ENCODE measurements at places on chromosomes 5 and 9.
A peak's percentile ranks its signal among the peaks of the same experiment; 100 is the strongest.

- peak; percentile 69 for DNase-seq
Observed at GRCh38 chr5:96687812-96688453, 25.8 kb downstream of the CAST start.

DNA sequence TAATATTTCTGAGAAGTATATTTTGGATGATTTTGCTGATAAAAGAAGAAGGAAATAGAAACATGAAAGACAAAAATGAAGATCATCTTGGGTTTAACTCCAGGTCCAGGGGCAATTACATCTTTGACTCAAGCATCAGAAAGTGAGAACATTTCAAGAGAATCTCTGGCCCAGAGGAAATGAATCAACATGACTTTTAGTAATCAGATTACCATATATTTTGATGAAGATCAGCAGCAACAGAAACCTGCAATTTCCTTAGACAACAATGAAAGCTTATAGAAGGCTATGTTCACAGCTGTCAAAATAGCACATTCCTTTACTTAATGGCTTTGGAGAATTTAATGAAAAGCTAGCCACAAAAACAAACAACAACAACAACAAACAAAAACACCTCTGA lies 638.1 kb downstream of the EFNA5 start:
- DNase-seq, result no peak

DNA sequence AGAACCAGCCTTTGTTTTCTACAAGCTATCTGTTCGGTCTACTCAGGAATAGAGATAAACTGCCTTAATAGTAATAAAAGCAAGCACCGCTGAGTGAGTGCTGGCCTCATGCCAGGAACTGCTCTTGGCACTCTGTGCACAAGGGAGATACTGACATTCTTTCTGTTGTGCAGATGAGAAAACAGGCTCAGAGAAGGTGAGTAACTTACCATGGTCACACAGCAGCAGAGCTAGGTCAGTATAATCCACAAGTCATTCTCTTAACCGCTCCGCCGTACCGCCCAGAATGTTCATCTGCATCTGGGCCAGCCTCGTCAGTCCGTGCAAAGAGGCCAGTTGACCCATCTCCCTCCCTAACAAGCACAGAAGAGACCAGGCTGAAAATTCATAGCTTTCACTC lies 27.4 kb downstream of the QRFP start:
- no peak for DNase-seq

DNA sequence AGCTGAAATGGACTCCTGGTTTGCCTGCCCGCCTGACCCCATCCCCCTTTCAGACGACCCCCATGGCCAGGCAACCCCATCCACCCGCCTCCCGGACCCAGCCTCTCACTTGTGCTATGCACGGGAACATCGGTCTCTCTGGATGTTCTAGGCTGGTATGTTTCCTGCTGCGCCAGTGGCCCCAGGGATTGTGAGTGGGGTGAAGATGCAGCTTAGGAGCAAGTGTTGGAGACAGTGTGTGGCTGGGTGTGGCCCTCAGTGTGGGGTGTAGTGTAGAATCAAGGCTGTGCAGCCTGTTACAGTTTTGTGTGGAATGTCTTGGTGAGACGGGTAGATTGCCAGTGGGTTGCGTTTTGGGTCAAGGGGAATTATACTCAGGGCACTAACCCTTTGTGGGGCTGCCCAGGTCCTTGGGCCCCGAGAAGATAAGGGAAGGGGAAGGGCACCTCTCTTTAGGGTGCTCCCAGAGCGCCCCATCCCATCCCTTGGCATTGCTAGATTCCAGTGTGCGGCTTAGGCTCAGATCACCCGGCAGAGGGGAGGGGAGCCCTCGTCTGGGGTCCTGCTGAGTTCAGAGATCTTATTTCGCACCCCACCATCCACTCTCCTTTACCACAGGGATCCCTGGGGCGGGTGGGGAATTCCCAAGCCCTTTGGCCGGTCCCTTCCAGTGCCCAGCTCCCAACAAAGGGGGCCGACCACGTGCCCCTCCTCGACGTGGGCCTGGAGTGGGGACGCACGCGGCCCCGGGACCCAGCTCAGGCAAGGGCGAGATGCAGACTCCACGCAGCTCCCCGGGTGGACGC lies 4.6 kb downstream of the IER5L start:
- DNase-seq, result no peak

DNA sequence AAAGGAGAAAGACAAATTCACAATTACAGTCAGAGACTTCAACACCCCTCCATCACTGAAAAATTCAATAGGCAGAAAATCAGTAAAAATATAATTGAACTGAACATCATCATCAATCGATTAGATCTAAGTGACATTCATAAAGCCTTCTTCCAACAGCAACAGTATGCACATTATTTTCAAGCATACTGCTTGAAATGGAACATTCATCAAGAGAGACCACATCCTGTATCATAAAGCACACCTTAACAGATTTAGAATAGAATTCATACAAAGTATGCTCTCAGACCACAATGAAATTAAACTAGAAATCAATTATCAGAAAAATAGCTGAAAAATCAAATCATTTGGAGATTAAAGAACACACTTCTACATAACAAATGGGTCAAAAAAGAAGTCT lies 39.1 kb downstream of the ERMP1 start:
- no peak for DNase-seq

DNA sequence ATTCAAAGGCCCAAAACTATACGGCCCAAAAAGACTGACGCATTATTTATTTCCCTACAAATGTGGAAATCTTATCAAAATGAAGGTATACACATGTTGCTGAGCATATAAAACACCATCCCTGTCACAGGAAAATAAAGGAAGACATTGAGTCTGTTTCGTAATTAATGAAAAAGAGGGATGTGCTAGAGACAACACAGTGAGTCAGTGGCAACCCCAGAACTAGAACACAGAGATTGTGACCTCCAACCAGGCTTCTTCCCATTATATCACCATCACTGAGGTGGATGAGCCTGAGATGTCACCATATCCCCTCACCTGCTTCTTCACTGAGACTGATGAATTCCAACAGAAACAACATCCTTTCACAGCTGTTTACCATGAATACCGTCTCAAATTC lies 3.8 kb downstream of the NDUFA8 start:
- DNase-seq, result no peak

DNA sequence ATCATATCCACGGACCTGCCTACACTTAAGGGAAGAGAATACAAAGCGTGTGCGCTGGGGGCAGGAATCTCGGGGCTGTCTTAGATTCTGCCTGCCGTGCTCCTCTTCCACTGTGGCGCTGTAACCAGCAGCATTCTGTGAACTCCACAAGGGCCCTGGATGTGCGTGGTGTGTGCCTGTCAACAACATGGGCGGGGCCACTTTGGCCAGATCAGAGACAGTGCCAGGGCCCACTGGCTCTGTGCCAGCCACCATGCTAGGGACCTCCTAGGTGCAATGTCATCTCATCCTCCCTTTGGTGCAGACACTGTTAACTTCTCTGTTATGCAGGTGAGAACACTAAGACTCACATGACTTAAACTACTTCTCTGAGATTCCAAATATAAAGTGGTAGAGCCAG lies 113.7 kb downstream of the COL23A1 start:
- no peak for DNase-seq

DNA sequence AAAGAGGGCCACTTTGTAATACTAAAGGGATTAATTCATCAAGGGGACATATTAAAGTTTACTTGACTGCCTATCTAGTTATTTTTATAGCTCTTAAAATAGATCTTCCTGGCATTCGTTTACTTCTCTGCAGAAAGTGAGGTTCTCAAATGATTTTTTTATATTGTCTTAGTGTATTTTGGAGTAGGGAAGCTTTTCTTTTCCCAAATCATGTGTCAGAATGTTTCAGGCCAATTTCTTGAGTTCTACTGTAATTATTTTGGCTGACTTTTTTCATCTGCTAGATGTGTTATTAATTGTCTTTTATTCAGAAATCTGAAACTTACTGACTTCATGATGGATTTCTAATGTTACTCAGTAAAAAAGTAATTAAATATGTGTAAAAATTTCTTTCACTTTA lies 60.2 kb upstream of the FBXL7 start:
- no peak for DNase-seq

DNA sequence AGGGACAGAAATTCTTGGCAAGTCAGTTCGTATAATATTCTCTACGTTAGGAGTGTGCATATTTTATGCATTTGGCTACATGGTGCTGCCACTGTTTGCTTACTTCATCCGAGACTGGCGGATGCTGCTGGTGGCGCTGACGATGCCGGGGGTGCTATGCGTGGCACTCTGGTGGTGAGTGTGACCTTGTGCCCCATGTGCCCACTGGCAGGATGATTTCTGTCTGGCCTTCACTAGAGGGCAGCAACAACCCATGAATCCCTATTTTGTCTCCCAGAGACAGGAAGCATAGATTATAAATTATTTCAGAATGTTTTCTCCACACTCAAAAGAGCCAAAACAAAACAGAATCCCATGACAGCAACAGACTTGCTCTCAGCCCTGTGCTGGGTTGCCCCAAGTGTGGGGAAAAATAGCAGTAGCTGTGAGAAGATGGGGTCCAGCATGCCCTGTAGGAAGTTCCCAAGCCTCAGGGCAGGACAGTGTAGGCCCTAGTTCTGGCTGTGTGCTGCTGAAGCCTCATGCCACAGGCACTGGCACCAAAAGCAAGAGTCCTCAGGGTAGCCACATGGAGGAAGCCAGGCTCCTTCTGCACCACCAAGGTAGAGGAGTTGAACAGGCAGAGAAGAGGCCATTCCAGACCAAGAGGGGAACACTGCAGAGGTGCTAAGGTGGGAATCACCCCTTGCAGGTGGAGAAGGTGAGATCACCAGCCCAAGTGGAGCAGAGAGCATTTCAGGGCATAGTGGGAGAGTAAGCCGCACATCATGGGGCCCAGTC lies 16.0 kb downstream of the SLC22A5 start:
- DNase-seq, result peak; percentile 69

- DNase-seq, result no peak
Observed at GRCh38 chr5:53560028-53560427, 411 bp upstream of the NDUFS4 start.

- no peak for DNase-seq
Observed at GRCh38 chr5:168215646-168216045, 75.8 kb upstream of the WWC1 start.

DNA sequence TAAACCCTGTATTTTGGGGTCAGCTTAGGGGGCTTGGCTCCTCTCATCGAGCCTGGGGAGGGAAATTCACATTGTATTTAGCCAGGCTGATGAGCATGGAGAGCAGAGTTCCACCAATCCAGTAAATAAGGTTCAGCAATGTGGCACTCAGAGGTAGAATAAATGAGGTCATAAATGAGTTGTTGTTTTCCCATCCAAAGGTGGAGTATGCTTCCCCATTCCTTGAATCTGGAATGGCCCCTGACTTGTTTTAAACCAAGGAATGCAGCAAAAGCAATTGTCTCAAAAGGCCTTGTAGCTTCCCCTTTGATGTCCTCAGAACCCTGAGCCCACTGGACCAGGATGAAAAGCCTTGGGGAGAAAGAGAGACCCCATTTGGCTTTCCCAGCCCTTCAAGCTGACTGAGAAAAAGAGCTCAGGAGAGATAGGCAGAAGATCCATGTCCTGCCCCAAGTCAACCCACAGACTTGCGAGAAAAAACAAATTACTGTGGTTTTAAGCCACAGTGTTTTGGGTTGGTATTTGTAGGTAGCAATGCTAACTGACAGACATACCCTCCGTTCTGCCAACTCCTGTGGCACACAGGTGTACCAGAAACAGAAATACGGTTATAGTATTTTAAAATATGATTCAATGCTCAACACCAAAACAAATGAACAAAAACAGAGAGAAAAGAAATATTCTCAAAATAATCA lies 566.0 kb upstream of the DMAC1 start:
- no peak for DNase-seq

DNA sequence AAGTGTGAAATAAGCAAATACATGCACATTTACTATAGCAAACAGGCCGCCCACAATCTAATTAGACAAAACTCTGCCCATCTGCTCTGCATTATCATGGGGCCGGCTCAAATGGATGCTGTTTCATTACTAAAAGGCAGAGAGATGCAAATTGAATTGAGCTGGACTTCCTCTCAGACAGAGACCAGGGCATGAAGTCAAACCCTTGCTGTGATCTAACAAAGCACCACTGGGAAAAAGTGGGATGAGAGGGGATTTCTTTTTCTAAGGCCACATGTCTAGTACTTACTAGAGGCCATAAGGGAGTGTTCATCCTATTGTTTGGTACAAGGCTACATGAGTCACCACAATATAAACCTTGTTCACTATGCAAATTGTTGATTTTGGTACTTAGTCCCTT lies 614.7 kb downstream of the ISL1 start:
- DNase-seq, result no peak

DNA sequence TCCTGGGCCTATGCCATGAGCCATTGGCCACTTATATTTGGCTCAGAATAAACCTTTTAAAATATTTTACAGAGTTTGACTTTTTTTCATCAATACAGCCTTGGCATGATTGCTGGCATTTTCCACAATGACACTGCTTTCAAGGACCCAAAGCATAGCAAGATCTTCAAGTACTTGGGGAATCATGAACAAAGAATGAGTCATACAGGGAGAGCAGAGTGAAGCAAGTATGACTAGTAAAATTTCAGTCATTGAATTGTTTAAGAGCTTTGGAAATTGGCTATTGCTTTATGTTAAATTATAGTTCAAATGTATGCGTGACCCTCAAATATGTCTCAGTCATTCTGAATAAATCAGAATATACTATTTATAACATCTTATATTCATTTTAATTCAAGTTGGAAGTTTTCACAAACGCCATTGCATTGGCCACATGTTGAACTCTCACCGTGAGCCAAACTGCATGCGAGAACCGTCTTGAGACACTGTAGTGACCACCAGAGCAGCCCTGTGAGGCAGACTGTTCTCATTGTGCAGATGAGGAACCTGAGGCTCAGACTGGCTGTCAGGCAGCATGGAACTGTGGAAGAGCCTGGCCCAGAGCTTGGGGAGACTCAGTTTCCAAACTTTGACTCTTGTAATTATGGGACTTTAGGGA lies 52.9 kb downstream of the GDNF start:
- DNase-seq, result no peak

DNA sequence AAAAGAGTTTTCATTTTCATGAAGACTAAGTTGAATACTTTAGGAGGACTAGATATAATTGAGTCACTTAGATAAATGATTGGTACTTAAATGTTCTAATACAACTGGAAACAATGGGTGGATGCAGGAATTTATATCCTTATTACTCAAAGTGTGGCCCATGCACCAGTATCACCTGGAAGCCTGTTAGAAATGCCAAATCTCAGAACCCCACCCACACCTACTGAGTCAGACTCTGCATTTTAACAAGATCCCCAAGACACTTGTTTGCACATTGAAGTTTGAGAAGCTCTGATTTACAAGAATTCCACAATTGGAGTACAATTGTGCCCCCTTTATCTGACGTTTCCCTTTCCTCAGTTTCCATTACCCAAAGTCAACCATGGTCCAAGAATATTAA lies 239.0 kb downstream of the AUH start:
- no peak for DNase-seq

DNA sequence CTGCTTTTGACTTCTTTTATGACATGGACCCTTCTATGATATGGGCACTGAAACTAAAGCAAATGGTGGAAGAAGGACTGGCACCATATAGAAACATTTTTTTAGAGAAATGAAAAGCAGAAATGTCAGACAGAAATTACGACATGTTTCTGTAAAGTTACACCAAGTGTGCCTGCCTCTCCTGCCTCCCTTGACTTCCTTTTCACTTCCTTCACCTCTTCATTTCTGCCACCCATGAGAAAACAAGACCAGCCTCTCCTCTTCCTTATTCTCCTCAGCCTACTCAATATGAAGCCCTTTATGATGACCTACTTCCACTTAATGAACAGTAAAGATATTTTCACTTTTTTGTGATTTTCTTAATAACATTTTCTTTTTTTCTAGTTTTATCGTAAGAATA lies 44.5 kb downstream of the ERCC6L2 start:
- peak; percentile 81 for DNase-seq

Measured in AML-193 (cell line).